Stimulated activated effector memory CD8-positive, alpha-beta T cell treated with anti-CD3 and anti-CD28 coated beads, Interleukin-12 subunit alpha, Interleukin-12 subunit beta, amount 100 ng/mL, for 72 hours (primary cell): ENCODE measurements at places on chromosomes 12 and 14.

DNA sequence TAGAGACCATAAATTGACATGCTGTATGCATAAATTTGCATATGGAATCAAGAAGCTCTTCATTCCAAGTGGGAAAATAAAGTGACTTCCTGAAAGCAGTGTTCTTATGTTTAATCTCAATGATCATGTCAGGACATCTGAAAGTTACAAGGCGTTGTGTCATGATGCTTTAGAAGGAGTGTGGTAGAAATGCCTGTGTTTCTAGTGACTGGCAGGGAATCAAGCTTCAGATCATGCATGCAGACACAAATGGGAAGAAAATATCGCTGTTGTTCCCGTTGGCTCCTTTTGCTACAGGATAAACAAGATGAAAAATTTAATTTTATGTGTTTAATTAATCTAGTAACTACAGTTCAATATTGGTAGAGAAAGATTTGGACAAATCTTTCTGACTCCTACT, 298.1 kb upstream of the SYT1 start:
- DNase-seq = no peak

DNA sequence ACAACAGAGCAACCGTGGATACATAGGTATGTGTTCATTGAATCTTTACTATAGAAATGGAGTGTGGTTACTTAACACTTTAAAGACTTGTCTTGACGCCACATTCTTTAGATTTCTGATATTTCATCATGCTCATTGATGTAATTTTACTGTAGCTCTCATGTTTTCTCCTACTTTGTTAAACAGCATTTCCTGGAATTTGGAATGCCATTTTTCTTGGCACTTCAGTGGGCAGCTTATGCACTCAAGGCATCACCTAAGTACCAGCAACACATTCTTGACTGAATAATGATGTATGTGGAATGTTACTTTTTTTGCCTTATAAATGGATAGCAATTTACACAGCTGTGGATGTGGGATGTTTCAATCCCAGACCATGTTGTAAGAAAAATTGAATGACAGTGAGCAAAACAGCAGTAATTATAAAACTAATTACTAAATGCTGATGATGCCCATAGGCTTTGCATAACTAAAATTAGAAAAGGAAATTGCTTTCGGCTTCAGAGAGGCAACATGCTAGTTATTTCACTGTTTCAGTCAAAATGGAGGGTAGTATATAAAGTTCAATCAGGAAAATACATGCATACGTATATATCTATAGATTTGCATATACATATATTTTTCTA, 298.5 kb downstream of the NPAS3 start:
- no peak for DNase-seq

DNA sequence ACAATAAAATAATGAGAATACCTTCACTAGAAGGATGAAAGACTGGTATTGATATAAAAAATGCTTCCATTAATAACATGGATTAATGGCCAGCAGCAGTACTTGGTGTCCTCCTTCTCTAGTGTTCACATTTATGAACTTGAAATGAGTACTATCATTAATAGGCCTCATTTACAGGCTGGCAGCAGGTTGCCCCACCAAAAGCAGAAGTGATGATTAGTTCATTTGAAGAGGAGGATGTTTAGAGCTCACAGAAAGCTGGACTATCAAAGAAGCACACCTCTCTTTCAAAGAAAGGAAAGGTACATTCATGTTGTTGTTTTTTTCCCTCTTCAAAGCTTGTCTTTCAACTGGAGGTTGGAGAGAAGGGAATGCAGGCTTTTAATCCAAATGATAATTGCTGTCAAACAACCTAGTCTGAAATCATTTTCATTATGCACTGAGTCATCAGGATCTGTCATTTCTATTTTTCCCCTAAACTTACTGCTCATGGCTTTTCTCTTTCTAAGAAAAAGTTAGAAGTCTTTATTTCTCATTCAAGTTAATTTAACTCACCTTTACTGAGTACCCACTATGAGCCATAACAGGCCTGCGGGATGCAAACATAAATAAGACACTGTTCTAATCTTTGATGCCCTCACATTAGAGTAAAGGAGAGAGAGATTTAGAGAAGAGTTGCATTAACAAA, 157.9 kb upstream of the GRIP1 start:
- DNase-seq = no peak

DNA sequence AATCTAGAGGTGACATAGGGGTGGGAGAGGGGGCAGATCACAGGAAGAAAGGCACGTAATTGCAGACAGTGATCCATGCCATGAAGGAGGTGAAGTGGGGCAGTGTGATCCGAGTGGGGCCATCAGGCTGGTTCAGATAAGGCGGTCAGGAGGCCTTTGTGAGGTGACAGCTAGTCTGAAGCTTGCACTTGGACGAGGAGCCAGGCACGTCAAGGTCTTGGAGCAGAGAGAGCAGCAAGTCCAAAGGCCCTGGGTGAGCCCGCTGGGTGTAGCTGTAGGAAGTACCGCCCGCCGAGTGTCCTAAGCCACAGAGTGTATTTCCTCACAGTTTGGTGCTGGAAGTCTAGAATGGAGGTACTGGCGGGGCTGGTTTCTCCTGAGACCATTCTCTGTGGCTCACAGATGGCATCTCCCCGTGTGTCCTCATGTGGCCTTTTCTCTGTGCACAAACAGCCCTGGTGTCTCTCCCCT, 23.6 kb downstream of the RHOF start:
- DNase-seq = no peak

- no peak for DNase-seq
These were observed 5.2 kb upstream of the ACADS start for GRCh38 chr12:120720234-120720986.

DNA sequence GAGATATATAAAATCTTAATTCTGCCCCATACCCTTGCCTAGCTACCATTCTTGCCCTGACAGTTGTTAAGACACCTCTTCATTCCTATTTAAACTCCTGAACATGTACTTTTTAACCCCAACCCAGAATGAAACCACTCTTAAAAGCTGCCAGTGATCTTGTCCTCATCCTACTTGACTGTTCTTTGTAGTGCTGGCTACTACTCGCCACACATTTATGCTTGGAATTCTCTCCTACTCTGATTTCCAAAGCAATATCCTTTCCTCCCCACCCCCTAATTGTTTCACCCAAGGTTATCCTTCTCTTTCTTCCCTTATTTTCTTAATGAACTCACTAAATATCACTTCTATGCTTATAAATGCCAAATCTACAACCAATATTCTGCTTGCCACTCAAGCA, 4.1 kb downstream of the NFYB start:
- no peak for DNase-seq

DNA sequence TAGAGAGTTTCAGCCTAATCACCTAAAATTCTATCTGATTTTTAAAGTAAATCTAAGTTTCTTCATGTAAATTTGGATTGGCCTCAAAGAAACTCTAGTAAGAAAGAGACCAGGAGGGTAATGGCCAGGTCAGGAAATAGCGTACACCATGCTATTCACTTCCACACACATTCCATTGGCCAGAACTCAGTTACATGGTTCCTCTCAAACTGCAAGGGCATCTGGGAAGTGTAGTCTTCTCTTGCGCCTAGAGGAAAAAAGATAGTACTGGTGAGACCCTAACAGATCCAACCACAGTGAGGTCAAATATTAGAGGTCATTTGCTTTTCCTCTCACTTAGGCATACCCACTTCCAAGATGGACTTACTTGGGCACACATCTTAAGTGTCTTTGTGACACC, 39.1 kb downstream of the MBIP start:
- no peak for DNase-seq

GRCh38 chr14:57797160-57797559, 68.7 kb downstream of the SLC35F4 start:
- DNase-seq = no peak

- DNase-seq = no peak
These were observed 43.8 kb upstream of the ARID2 start for GRCh38 chr12:45685680-45686079.

GRCh38 chr12:76533331-76533730, 26.2 kb downstream of the OSBPL8 start:
- no peak for DNase-seq

DNA sequence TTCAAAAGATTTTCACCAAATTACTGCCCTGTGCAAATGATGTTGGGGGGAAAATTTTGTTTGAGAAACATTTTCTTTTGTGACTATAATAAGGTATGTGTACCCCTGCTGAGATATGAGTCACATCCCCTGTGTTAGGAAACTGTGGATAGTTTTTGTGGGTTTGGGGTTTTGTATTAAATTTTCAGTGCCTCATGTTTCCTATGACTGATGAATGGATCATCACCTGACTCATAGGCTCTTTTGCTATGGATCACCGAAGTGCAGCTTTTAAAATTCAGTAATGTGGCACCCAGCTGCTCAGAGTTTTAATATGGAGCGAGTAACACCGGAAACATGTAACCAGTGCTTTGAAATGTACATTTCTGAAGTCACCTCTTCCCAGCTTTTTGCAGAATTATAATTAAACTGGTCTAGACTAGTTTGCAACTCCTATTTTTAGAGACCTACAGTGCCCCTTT, 167.4 kb upstream of the HMGA2 start:
- DNase-seq = no peak

DNA sequence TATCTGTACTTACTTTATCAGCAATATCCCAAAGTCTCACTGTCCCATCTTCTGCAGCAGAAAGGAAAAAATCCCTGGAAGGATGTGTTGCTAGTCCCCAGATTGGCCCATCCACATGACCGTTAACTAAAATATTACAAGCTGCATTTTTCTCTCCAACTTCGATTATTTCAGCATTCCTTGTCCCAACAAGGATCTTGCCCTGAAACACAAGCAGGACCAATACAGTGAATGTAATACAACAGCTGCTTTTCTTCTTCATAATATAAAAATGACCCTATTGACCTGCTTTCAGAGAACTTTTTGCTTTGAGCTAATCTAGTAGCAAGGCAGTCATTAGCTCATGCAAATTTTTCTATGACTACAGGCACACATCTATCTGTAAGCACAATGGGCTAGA, 58.3 kb downstream of the ZC3H14 start:
- DNase-seq = no peak

DNA sequence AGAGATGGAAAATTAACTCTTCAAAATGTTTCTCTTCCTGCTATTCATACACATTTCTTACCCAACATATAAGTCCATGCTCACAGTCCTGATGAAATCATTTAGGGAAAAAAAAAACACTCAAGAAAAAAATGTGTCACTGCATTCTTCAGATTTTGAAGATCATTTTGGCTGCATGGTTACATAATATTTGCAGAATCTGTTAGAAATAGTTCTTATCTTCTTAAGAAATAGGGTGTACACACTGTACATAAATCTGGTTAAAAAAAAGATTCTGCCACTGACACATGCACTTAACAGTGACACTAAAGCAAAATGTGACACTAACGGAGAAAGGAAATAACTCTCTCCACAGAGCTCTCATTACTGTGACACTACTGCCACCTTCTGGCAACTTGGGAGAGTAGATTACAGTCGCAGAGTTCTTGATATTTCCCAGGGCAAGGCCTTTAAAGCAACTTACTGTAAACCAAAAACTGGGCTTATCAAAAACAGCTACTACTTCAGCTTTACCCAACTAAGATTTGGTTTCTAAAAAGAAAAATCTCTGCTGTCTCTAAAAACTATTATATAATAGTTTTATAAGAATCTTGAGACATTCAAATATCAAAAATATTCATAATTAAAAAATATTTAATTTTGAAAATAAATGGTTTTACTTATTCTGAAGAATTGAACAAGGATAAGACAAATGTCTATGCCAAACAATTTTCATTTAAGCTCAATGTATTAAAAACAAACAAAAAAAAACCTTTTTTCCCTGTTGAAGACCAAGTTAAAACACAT, 65.0 kb downstream of the SETD3 start:
- peak; percentile 53 for DNase-seq

DNA sequence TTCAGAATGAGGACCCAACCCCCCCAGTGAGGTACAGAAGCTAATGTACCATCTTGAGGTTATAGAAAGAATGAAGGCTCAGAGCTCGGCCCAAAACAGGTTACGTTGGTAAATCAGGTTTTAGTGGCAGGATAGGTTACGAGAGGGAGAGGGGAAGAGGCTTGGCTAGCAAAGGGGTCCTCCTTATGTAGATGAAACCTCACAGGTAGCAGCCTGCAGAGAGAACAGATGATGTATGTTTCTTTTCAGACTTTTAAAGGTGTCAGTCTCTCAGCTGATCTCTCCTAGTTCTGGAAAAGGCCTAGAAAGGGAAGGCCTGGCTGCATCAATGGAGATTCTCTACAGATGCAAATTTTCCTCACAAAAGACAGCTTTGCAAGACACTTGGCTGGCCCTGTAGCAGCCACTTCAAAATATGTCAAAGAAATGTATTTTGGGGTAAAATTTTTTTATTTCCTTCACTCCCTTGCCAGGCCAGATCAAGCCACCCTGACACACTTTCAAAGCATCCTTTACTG, 71.7 kb upstream of the CPSF6 start:
- DNase-seq = no peak

- no peak for DNase-seq
These were observed 610 bp upstream of the NUDT14 start for GRCh38 chr14:105181549-105182295.

GRCh38 chr12:47207340-47207717, 127.6 kb upstream of the AMIGO2 start:
- no peak for DNase-seq

- no peak for DNase-seq
These were observed at the start of gene ABHD12B for GRCh38 chr14:50871914-50872732. Gene ABHD12B (plus strand): TSS chr14:50872053. CDS start chr14:50872175, 122 bp downstream.

DNA sequence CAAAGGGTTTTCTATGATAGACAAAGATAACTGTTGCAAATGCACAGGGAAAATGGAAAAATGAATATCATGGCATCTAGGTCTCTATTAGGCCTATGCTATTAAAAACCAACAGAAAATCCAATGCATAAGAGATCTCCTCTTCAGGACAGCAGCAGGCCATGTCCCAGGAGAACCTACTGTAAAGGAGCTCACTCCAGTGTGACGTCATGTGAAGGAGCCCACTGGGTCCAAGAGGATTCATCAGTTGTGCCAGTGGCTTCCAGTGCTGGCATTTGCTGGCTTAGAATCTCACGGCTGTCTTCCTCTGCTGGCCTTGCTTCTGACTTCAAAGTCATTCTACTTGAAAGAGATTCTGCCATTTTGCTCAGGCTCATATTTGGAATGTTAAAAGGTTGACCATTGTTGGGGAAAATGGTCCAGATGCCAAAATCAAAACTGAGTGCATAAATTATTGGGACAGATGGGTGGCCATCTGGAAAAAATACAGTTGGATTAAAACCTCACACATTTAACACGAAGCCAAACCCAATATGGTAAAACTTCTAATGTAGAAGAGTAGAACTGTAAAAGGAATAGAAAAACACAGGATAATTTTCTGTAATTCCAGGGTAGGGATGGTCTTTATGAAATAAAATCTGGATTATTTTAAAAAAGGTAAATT, 75.4 kb upstream of the ARID2 start:
- no peak for DNase-seq

DNA sequence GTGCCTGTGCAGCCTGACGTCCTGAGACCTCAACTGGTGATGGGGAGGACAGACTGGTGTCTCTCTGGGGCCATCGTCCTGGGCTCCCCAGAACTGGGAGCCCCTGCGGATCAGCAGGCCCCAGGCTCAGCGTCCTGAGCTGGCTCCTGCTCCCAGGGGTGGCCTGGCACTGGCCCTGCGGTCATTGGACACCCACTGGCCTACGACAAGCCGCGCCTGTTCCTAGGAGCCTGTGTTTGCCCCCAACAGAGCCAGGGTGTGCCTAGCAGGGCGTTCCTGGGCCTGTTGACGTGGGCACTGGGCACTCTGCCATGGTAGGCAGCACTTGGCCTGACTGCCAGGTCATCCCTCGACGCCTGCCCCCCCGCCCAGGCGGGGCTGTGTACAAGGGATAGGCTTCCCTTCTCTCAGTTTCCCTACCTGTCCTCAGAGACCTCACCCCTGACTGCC, 8.4 kb downstream of the ADSS1 start:
- DNase-seq = no peak

GRCh38 chr12:130873825-130874224, 2.0 kb downstream of the RAN start:
- DNase-seq = no peak
